ENCODE measurements at places on chromosomes 12 and 14.

DNA sequence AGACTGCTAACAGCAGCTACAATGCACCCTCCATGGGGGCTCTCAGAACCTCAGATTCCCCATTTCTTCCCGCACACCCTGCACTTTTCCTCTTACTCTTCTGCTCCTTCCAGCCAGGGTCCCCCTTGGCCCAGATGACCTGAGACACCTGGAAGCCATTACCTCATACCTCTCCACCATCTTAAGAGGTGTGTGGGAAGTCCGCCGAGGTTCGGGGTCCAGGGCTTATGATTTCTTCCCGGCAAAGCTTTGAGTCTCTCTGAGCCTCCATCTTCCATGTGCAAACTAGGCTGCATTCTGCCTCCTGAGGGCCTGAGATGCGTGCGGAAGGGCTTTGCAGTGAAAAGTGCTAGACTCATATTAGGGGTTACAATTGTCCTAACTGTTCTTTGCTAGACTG, 5.3 kb downstream of the GSC start:
- DNase-seq: no peak

DNA sequence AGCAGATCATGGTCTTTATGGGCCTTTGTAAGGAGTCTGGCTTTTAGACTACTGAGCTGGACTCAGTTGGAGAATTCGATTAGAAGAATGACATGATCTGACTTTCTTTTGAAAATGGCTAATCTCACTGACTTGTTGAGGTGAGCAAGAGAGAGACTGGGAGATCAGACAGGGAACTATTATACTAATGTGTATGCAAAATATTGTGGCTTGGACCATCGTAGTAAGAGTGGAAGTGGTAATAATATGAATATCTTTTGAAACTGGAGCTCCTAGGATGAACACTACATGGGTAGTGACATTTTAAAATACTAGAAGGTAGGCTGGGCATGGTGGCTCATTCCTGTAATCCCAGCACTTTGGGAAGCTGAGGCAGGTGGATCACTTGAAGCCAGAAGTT, 56.2 kb upstream of the CCT2 start:
- no peak for DNase-seq

DNA sequence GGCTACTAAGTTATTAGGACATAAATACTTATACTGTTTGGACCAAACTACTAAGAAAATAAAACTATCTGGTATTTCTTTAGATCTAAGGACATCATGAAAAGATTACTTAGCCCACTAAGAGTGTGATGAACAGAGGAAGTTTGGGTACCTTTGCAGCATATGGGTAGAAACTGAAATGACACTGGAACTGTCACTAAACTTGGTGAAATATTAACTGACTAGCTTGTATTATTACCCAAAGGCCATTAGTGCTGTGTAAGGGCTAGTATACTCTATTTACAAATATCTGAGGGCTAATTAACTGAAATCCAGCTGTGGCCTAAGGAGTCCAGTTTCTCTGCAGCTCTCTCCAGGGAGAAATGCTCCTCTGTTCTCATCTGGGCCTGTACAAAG, 45.5 kb downstream of the PAWR start:
- no peak for DNase-seq

DNA sequence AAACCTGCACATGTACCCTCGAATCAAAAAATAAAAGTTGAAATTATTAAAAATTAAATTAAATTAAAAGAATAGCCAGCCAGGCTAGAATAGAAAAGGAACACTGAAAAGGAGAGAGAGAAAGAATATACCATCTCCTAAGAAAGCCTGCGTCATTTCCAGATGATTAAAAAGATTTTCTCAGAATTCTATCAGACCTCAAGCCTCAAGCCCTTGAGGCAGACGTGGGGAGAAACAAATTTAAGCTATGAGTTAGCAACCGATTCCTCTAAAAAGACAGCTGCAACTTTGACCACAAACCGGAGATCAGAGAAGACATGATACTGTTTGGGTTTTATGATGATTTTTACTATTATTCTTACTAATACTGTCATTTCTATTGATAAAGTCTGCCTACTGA, 138.3 kb downstream of the KSR2 start:
- no peak for DNase-seq

DNA sequence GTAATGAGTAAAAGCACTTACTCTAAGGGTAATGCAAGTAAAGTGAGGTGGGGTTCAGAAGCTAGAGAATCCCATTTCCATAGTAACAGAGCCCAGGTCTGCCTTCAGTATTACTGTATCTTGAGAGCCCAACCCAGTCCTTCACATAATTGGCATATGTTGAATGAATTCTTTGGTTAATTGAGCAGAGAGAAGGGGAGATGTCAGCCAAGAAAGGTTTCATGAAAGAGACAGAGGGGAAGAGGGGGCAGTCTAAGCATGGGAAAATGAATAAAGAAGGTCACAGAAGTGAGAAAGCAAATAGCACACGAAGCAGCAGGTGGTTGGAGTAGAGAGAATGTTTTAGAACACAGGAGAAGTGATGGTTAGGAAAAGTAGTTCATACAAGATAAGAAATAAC, 371.1 kb downstream of the SEC23A start:
- DNase-seq: no peak

DNA sequence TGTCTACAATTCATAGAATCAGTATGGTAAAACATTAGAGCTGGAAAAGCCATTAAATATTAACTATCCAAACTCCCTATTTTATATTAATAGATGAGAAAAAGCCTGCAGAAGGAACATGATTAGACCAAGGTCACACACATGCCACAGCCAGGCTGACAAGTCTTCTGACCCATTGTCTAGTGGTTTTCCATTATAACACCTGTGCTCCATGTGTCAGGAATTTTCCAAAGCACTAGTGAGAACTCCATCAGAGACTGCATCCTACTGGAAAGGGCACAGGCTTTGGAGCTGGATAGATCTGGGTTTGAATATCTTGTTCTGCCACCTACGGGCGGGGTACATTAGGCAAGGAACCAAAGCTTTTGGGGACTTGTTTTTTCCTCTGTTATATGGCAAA, 325.5 kb downstream of the RAD51B start:
- DNase-seq: no peak

- no peak for DNase-seq
Observed at GRCh38 chr12:2268471-2269286, 215.9 kb downstream of the CACNA1C start.

DNA sequence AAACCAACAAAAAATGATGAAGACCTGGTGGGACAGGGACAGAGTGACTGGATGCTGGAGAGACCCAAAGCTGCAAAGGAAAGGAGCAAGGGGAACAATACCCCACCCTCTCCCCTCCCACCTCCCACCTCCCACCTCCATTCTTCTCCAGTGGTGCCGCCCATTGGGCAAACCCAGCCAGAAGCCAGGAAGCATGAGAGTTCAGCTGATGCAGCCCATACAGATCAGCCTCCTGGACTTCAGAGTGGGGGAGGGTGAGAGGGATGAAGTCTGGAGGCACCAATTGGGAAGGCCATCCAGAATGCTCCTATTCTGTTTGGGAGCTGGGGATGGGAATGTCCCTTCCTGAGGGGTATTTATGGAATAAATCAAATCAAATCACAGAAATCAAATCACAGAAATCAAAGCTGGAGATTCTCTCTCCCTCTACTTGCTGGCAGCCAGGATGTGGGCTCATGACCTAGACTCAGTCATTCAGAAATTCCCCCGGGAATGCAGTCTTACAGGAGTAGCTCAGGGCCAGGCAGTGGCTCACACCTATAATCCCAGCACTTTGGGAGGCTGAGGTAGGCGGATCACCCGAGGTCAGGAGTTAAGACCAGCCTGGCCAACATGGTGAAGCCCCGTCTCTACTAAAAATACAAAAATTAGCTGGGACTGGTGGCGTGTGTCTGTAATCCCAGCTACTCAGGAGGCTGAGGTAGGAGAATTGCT, 31.1 kb downstream of the IRF2BPL start:
- no peak for DNase-seq

DNA sequence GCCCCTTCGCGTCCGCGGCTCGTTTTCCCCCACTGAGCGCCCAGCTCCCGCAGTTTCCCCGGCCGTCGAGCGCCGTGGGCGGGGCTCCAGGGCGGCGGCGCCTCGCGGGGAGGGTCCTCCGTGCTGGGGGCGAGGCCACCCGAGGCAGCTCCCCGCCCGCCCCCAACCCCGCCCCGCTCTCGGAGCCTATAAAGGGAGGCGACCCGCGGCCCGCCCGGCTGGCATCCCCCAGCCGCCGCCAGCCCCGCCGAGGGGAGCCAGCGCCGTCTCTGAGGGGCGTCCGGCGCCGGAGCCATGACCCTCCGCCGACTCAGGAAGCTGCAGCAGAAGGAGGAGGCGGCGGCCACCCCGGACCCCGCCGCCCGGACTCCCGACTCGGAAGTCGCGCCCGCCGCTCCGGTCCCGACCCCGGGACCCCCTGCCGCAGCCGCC, at the start of gene TAMALIN:
Gene TAMALIN, plus strand, starts transcription at position 221 of the 432 bp plus-strand sequence. Its CDS starts 74 bp downstream, at position 295.
- DNase-seq: peak; percentile 82

- DNase-seq: no peak
Observed at GRCh38 chr12:130816097-130816496, 23.0 kb downstream of the STX2 start.

GRCh38 chr12:28390206-28390605, 199.9 kb downstream of the CCDC91 start:
- no peak for DNase-seq

DNA sequence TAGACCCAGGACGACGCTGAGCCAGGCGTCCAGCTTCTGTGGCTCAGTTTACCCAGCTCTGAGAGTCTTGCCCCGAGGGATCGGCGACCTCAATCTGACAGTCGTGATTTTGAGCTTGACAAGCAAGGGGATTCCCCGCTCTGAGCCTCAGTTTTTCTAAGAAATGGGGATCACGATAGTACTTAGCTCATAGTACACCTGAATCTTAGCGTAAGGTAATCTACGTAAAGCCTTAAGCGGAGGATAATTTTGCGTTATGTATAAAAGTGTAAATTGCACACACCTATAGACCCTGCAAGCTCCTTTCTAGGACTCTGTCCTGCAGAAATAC, 285 bp downstream of the MVK start:
- no peak for DNase-seq

DNA sequence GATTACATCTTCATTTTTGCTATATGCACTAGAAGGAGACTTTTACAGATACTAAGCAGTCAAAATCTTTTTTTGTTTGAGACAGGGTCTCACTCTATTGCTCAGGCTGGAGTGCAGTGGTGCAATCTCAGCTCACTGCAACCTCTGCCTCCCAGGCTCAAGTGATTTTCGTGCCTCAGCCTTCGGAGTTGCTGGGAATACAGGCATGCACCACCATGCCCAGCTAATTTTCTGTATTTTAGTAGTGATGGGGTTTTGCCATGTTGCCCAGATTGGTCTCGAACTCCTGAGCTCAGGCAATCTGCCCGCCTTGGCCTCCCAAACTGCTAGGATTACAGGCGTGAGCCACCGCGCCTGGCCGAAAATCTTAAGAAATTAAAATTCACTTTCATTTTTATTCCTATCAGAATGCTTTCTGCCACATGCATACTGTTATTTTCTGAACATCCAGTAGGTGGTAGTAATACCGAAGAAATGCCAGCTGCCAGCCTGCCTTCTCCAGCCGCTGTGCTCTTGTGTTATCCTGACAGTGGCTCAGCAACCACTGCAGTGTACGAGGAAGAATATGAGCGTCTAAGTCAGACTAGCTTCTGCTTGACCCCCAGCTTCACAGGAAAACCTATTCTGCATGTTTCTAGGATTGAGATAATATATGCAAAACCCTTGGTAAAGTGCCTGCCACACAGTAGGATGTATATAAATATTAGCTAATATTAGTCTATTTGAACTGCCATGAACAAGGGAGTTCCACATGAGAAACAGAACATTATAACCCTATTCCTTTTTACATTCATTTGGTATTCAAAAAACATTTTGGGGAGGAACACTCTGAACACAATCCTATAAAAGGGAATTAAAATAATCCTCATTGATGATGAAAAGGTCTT, 54.2 kb downstream of the RPAP3 start:
- DNase-seq: peak; percentile 1

DNA sequence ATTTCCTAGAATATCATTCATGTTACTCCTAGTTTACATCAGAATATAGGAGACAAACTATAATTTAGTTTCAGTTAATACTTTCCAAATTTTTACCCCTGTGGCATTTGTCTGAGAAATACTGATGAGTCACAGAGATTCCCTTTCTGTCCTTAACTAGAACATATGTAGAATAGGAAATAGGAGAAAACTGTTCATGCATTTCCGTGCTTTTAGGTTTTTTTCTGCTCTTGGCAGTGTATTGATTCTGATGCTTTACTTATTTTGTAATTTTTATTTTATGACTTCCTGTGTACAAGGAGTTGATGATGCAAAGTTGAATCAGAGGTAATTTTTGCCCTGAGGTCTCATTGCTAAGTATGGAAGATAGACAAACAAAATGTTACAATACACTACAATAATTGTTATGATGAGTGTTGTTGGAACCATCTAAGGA, 23.0 kb downstream of the MNAT1 start:
- DNase-seq: no peak

- peak; percentile 57 for DNase-seq
Observed at GRCh38 chr12:6852651-6853354, 853 bp downstream of the USP5 start.

- DNase-seq: no peak
Observed at GRCh38 chr14:93317875-93318807, 14.7 kb downstream of the BTBD7 start.

- DNase-seq: no peak
Observed at GRCh38 chr12:51171884-51172514, 936 bp downstream of the TFCP2 start.

DNA sequence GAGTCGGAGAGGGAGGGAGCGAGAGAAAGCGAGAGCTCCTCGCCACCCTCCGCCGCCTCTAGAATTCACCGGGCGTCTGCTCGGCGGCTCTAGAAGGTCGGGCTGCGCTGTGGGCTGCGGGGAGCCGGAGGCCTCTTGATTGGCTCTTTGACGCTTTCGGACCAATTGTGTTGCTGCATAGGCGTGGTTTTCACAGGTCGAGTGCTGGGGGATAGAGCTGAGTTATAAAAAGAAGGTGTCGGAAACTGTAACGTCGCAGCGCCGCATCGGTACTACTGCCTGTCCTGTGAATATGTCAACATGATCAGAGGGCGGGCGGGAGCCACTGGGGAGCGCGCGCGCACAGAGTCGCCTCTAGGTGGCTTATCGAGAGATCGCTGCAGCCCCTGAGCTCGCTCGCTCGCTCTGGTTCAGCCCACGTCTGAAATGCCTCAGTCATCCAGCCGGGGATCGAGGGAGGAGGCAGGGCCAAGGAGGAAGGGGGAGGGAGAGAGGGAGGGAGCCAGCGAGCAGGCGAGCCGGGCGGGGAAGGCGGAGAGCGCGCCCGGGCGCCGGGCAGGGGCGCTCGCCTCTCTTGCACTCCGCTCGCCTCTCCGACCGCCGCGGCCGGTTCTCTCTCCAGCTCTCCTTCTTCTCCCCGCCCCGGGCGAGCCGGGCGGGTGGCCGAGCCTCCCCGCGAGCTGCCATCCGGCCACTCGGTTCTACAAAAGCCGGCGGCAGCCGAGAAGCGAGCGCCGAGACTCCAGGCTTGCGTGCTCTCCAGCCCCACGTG, at the start of gene TBX3:
Gene TBX3, minus strand, starts transcription at position 78 of the 772 bp plus-strand sequence. CDS start 975 bp downstream, outside the sequence.
- DNase-seq: no peak

- no peak for DNase-seq
Observed at GRCh38 chr12:107654873-107655272, 30.7 kb upstream of the PWP1 start.

GRCh38 chr12:99558109-99558508, 89.4 kb upstream of the GARIN6 start:
- no peak for DNase-seq

GRCh38 chr12:89225808-89226411, 126.4 kb downstream of the DUSP6 start:
- no peak for DNase-seq

GRCh38 chr12:65905405-65905804, 81.1 kb downstream of the HMGA2 start:
- no peak for DNase-seq
